ENCODE measurements at places on chromosomes 2 and 18.

- no peaks in the 10 kb centered on the region for H3K27me3 ChIP-seq
- no peaks in the 10 kb centered on the region for H3K4me1 ChIP-seq
- no peak for DNase-seq
- H3K4me3 ChIP-seq = no peak overlapping the region
- no peaks in the 10 kb centered on the region for H3K36me3 ChIP-seq
- no peak overlapping the region for H3K27ac ChIP-seq
Measured at GRCh38 chr2:176702131-176702530, 432.9 kb downstream of the MTX2 start.

DNA sequence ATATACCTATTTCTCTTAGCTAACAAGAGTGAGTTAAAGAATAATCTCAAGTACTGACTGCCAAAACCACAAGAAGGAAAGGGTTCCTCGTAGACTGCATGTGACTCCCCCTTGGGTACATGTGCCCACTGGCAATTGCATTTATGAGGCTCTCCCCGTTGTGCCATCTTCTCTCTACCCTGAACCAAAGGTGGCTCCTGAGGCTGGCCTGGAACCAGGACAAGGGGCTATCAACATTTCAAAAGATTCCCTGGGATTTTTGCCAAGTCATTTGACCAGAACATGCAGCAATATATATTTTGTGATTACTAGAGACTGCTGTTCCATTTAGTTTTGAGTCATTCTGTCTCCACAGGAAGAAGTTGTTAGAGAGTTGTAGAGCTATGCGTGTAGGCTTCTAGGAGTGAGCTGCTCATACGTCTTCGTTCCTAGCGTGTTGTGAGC lies 45.8 kb downstream of the LAMA3 start:
- H3K27me3 ChIP-seq = peaks cover 29% of the 10 kb centered on the region
- no peak for DNase-seq
- H3K27ac ChIP-seq = no peak overlapping the region
- H3K36me3 ChIP-seq = no peaks in the 10 kb centered on the region
- H3K4me1 ChIP-seq = peaks cover 20% of the 10 kb centered on the region
- no peak overlapping the region for H3K4me3 ChIP-seq

- H3K27ac ChIP-seq = no peak overlapping the region
- H3K27me3 ChIP-seq = peaks cover 58% of the 10 kb centered on the region
- no peaks in the 10 kb centered on the region for H3K36me3 ChIP-seq
- H3K4me3 ChIP-seq = no peak overlapping the region
- H3K4me1 ChIP-seq = peaks cover 3% of the 10 kb centered on the region
Measured at GRCh38 chr18:47754311-47755101, 176.0 kb downstream of the SMAD2 start.

DNA sequence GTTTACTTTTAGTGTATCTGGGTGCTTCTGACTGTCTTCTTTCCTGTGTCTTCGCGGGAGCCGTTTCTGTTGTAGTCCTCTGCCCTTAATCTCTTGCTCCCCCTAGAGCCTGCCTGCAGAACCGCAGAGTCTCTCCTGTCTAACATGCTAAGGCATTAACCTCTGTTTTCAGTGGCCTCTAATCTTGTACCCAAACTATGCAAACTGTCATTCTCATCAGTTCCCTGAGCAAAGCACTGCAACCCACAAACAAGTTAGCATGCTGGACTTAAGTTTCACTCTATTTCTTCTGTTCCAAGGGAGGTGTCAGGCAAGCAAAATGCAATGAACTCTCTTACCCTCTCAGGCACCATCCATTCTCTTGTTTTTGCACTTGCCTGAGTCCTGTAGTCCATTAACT lies 138.4 kb downstream of the OTX1 start:
- H3K4me3 ChIP-seq = no peak overlapping the region
- no peaks in the 10 kb centered on the region for H3K4me1 ChIP-seq

DNA sequence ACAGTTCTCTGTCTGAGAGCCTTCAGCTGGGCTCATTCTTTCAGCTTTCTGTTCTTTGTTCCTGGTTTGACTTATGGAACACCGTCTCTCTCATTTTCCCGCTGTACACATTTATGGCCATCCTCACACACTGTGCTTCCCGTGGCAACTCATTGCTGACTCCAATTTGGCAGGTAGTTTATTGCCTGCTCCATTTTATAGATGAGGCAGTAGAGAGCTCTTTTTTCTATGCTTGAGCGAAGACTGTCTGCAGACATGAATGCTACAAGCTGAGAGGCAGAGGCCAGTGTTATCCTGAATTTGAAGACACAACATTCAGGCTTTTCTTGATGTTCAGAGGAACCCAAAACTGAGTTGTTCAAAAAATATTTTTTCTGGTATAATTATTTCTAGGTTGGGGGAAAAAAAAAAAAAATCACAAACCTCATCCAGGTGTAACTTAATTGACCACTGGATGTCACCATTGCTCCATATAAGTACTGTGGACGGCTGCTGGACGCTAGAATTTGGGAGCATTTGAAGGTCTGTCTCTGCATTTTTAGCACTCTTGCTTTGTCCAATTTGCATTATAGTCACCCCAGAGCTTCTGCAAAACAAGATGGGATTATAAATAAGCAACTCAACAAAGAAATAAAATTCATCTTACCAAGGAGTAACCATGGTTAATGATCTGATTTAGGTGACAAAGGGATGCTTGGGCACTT lies 83.5 kb downstream of the HRH4 start:
- no peaks in the 10 kb centered on the region for H3K36me3 ChIP-seq
- no peak for DNase-seq
- H3K27me3 ChIP-seq = peaks cover 4% of the 10 kb centered on the region
- no peaks in the 10 kb centered on the region for H3K4me1 ChIP-seq
- no peak overlapping the region for H3K27ac ChIP-seq

GRCh38 chr2:10305715-10306114 lies 3.0 kb downstream of the HPCAL1 start:
- H3K27me3 ChIP-seq = no peaks in the 10 kb centered on the region

GRCh38 chr2:225895126-225895525 lies 495.6 kb downstream of the NYAP2 start:
- H3K27me3 ChIP-seq = no peaks in the 10 kb centered on the region
- H3K36me3 ChIP-seq = no peaks in the 10 kb centered on the region

DNA sequence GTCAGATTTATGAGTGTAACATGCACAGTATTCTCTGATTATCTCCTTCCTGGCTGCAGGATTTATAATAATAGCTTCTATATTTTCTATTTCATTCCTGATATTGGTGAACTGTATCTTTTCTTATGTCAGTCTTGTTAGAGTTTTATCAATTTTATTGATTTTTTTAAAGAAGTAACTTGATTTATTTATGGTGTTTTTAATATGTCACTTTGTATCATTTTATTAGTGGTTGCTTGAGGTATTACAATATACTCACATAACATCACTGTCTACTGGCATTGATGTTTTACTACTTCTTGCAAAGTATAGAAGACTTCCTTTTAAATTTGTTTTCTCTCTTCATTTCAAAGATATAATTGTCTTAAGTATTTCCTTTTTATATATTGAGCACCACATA lies 270.5 kb upstream of the GYPC start:
- H3K4me1 ChIP-seq = no peaks in the 10 kb centered on the region
- no peaks in the 10 kb centered on the region for H3K36me3 ChIP-seq

DNA sequence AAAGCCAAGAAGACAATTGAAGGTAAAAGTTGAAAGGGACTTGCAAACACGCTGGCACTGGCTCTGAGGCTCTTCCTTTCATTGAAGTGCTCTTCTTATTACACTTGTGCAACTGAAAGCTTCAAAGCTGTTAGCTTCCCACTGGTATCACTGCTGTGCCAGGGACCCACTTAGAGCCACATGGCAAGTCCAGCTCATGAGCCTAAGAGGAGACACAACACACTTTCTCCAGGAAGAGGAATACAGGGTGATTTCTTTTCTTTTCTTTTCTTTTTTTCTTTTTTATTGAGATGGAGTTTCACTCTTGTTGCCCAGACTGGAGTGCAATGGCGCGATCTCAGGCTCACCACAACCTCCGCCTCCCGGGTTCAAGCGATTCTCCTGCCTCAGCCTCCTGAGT lies 218.2 kb downstream of the ATAD2B start:
- DNase-seq = no peak
- H3K4me1 ChIP-seq = no peaks in the 10 kb centered on the region
- no peak overlapping the region for H3K4me3 ChIP-seq

DNA sequence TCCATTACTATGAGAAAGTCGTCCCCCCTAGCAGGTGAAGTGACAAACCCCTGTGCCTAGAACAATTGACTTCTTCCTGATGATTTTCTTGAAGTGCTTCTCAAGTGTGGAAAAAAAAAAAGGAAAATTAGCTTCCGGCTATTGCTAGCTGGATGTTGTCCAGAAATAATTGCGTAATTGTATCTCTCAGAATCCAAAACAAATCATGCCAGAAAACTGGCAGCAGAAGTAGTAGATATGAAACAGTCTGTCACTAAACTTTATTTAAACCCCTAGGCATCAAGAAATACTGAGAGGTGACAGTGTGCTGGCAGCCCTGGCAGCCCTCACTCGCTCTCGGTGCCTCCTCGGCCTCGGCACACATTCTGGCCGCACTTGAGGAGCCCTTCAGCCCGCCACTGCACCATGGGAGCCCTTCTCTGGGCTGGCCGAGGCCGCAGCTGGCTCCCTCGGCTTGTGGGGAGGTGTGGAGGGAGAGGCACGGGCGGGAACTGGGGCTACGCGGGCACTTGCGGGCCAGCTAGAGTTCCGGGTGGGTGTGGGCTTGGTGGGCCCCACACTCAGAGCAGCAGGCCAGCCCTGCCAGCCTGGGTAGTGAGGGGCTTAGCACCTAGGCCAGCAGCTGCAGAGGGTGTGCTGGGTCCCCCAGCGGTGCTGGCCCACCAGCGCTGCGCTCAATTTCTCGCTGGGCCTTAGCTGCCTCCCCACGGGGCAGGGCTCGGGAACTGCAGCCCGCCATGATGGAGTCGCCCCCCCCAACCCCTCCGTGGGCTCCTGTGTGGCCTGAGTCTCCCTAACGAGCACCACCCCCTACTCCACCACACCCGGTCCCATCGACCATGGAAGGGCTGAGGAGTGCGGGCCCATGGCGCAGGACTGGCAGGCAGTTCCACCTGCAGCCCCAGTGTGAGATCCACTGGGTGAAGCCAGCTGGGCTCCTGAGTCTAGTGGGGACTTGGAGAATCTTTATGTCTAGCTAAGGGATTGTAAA lies 80.5 kb upstream of the ABCA12 start:
- no peak for DNase-seq
- H3K4me3 ChIP-seq = no peak overlapping the region
- H3K27me3 ChIP-seq = no peaks in the 10 kb centered on the region
- no peaks in the 10 kb centered on the region for H3K36me3 ChIP-seq
- no peaks in the 10 kb centered on the region for H3K4me1 ChIP-seq

- H3K27ac ChIP-seq = peak overlapping the region; percentile 47
- no peak for DNase-seq
Measured at GRCh38 chr2:190999949-191000665, 13.9 kb downstream of the STAT1 start.

GRCh38 chr2:168671932-168672331 lies 130.5 kb upstream of the NOSTRIN start:
- H3K27ac ChIP-seq = no peak overlapping the region
- no peaks in the 10 kb centered on the region for H3K36me3 ChIP-seq
- no peak for DNase-seq
- H3K27me3 ChIP-seq = no peaks in the 10 kb centered on the region
- peaks cover 4% of the 10 kb centered on the region for H3K4me1 ChIP-seq

DNA sequence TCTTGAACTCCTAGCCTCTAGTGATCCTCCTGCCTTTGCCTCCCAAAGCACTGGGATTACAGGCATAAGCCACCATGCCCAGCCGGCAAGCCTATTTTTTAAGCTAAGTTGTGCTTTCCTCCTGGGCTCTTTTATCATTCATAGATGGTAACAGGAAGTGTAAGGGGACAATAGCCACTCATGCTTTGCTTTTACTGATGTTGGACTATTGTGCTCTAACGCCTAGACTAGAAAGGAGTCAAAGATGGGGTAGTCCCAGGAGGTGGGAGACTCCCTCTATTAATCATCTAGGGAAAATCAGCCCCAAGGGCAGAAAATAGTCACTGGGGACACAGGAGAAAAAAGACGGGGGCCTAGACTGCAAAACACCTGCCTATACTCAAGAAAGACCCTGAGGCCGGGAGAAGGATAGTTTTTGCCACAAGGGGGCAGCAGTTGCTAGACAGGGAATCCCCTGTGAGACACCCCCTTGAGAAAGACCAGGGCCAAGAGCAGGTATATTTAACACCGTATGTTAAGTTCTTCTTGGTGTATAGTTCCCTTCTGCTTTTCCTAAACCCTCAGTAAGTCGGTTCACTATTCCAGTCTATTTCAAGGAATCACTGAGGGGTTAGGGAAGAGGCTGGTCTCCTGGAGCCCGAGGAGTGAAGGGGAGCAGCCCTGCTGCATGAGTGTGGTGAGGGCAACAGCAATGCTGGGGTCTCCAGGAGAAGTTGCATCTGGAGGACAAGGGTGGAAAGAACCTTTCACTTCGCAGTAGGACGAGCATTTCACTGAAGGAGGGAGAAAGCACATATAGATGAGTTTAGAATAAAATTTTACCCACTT lies 2.1 kb upstream of the CXCR1 start:
- H3K27me3 ChIP-seq = peaks cover 33% of the 10 kb centered on the region
- no peak overlapping the region for H3K27ac ChIP-seq
- no peaks in the 10 kb centered on the region for H3K36me3 ChIP-seq
- H3K4me1 ChIP-seq = peaks cover 19% of the 10 kb centered on the region

DNA sequence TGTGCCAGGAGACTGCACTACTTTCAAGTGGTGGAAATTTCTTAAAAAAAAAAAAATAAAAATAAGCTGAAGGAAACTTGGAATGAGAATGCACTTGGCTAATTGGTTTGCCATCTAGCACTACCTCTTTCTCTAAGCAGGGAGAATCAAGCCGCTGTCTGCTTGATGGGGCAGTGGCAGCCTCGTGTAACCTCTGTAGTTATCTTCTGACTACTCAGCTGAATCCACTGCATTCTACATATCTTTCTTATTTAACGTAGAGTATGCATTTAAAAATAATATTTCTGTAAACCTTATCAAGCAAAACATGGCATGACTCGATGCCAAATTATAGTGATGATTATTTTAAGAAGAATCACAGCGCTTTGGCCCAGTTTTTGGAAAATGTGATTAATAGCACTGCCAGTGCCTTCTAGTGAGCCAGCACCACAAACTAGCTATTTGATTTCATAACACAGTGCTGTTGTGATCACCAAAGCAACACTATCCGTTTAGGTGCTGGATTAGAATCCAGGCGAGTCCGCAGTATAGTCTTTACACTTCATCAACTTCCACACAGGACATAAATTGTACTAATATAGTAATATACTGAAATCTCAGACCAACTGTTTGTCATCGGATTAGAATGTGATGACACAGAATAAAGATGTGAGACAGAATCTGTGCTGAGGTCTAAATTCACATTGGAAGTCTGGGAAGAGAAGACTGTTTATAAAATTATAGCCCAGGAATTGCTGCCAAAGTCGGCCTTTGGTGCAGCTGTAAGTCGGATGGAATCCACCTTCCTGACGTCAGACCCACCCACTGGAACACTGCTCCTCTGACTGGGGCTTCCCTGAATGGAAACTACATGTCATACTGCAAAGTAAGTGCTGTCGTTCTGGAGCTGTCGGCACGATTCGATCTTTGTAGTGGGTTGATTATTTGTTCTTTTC lies 136.5 kb upstream of the ETAA1 start:
- H3K27ac ChIP-seq = no peak overlapping the region
- H3K27me3 ChIP-seq = peaks cover 4% of the 10 kb centered on the region
- H3K4me3 ChIP-seq = no peak overlapping the region
- no peak for DNase-seq
- no peaks in the 10 kb centered on the region for H3K4me1 ChIP-seq
- no peaks in the 10 kb centered on the region for H3K36me3 ChIP-seq

All from stimulated activated naive B cell treated with anti-CD40 and anti-IgM and Interleukin-4, amounts not matched to agents 10 μg/mL and 1 μg/mL and 100 μg/mL, for 72 hours (primary cell).